ENCODE measurements at places on chromosomes 13 and 19.

- no peak for DNase-seq
These were observed 10.6 kb downstream of the TRIP10 start for GRCh38 chr19:6750062-6750461.

- no peak for DNase-seq
These were observed 599 bp upstream of the ARHGEF7 start for GRCh38 chr13:111114362-111115060.

DNA sequence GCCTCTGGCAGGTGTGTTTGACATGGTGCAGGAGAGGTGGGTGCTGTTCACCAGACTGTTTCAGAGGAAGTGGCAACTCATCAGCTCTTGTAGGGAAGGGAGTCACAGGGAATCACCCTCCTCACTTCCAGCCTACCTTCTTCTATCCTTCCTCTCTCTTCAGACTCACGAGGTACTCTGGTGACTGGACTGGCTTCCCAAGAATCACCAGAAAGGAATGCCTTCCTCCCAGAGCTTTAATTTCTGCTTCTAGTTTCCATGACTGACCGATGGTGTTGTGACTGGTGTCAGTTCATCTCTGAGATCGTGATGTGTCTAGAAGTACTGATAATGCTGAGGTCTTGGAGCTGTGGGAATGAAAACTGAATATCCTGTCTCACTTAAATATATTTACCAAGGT lies 247.3 kb downstream of the KCTD12 start:
- no peak for DNase-seq

- DNase-seq, result no peak
These were observed 133.7 kb downstream of the GGACT start for GRCh38 chr13:100454876-100455275.

DNA sequence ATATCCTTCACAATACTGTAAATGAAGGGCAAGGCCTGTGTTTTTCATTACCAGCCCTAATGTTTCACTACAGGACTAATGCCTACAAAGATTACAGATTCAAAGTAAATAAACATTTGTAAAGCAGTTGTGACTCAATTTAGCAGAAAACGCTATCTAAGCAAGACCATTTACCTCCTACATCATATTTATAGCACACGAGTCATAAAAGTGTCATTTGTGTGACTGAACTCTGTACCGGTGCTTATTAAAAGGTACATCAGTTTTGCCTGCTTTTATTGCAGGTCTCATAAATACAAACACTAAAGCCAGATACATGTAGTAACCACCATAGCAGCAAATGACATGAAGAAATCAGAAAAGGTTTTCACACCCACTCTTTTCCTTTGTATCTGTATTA lies 61.5 kb upstream of the SLC15A1 start:
- DNase-seq, result no peak

- no peak for DNase-seq
These were observed at the start of gene FLT3LG for GRCh38 chr19:49473868-49474541. Gene FLT3LG (plus strand): TSS chr19:49474215. CDS start chr19:49474640, 425 bp downstream.

GRCh38 chr19:14555918-14556661 lies 15.8 kb downstream of the NDUFB7 start:
- no peak for DNase-seq

DNA sequence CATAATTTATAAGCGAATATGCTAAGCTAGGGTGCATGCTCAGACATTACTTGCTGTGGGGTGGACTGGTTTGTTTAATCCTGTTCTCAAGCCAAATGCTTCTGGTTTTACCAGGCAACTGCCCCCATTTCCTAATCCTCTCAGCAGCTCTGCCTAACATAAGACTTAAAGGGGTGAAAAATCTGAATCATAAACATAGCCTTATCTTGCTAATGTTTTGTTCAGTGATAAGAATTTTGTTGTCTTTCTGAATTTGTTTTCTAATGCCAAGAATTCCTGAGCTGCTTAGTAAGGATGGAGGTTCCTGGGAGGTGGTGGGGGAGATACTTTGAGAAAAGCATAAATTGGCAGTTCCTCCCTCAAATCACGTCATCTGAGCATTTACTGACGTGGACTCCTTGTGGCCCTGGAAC lies 42.7 kb downstream of the ING1 start:
- no peak for DNase-seq

GRCh38 chr19:38908911-38909310 lies 3.1 kb downstream of the CCER2 start:
- DNase-seq, result no peak

- DNase-seq, result no peak
These were observed 22.5 kb downstream of the LGALS16 start for GRCh38 chr19:39677961-39678889.

GRCh38 chr19:19618219-19619051 lies at the start of gene PBX4:
Gene PBX4 (minus strand): TSS chr19:19618687. CDS start chr19:19618629, 58 bp downstream.
- no peak for DNase-seq

Data from cortex of kidney (tissue), 1 donor.